ENCODE measurements at places on chromosomes 7 and 10. TPM values are rescaled to one million over a fixed set of nuclear protein-coding genes. Genes with fewer than 3 reads are reported as not detected.

GRCh38 chr10:101616415-101617101, 28.4 kb downstream of the DPCD start:
- no peak for DNase-seq

GRCh38 chr7:44172803-44173424, 16.3 kb downstream of the GCK start:
- DNase-seq, result no peak

Gene KIF11
- 0.39 TPM for total RNA-seq

GRCh38 chr10:118672766-118673715, 77.6 kb upstream of the PRLHR start:
- DNase-seq, result no peak

DNA sequence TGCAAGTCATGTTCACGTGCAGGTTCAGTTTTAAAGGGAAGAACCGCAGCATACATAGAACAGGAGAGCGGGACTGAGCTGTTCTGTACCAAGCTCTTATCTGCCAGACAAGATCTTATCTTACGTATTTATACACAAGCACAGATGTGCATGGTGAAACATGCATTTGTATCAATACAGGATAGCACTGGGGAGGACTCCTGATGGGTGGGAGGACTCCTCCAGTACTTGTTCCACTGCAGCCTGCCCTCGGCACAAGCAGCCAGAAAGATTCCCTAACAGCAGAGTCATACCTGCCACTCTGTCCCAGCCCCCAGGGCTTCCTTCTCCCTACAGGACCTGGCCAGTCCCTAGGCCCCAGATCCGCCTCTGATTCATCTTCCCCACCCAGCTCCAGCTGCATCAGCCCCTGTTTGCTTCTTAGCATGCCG, 13.2 kb upstream of the PRKCQ start:
- no peak for DNase-seq

Gene A1CF
- total RNA-seq, result not detected

GRCh38 chr10:13503745-13504463, 24.9 kb downstream of the BEND7 start:
- DNase-seq, result no peak

Gene ANKRD30A
- total RNA-seq, result 0.21 TPM

- no peak for DNase-seq
Measured at GRCh38 chr7:129591868-129592267, 19.7 kb upstream of the NRF1 start.

Gene IL6
- total RNA-seq, result 3.3 TPM

Gene AFAP1L2
- total RNA-seq, result 5.5 TPM

DNA sequence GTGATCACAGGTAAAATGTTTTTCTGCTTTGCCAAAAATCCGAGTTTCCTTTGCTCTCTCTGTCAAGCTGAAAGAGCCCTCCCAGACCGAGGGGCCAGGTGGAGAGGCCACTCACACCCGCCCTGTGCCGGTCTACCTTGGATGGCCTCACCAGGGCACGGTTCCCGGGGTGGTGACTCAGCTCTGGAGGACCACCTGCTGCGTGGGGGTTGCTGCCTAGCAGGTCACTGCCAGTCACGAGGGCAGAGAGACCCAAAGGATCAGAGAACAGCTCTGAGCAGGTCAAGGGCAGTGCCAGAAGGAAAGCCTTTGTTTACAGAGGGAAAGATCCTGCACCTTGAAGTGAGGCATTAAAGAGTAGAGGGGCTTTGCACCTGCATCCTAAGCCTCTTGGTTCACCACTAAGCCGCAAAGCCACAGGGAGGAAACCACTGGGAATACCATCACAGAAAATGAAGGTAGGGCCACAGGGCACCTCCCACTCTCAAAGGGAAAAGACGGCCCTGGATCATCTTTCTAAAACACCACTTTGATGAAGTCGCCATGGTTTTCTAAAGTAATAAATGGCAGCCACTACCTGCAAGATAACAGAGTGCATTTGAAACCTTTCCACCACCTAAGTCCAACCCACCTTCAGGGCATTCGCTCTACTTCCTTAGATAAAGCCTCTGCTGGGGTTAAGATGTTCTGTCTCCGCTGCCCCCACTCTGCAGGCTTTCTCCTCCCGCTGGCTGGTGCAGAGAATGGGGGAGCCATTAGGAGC, 160.3 kb upstream of the KLF14 start:
- DNase-seq, result peak; percentile 64

DNA sequence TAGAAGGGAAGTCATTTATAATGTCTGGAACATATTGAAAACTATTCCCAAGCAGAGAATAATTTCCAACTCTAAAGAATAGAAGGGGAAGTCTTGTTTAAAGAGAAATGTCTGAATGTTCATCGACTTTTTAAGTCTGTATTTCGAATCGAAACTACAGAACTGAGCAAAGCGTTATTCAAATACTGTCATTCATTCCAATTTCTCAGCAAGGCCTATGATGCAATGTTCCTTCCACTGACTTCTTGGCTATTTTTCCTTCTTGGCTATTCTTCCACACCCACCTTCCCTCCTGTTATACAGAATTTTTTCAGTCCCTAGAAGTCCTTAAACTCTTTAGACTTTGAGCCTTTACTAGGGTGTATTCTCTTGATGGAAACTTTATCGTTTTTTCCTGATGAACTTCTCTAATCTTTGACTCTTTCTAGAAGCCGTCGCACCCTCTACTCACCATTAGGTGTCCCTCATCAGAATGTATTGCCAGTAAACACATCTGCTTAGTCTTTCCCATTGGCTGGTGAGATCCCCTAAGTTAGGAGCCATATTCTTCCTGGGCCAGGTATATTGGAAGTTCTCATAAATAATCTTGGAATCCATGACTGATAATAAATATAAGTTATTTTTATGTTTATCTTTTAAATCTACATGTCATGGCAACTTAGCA, 235.7 kb upstream of the CCDC6 start:
- DNase-seq, result no peak

Gene OR6V1
- total RNA-seq, result not detected

- no peak for DNase-seq
Measured at GRCh38 chr10:70344144-70344543, 38.3 kb downstream of the LRRC20 start.

Gene NODAL
- total RNA-seq, result not detected

DNA sequence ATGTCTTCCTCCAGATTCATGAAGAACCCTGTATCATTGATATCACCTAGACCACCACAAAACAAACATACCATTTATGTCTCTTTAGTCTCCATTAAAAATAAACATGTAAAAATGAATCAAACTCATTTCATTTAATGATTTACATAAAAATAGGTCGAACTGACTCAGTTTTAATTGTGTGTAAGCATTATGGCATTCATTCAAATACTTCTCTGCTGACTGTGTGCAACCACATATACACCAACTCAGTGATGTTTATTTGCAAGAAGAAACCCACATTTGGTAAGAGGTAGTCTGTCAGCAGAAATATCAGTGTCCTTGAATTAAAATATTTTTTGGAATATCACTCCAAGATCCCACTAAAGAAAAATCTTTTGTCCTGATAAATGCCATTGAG, 30.5 kb downstream of the ABCB1 start:
- DNase-seq, result no peak

Gene HOXA4
- total RNA-seq, result 0.97 TPM

DNA sequence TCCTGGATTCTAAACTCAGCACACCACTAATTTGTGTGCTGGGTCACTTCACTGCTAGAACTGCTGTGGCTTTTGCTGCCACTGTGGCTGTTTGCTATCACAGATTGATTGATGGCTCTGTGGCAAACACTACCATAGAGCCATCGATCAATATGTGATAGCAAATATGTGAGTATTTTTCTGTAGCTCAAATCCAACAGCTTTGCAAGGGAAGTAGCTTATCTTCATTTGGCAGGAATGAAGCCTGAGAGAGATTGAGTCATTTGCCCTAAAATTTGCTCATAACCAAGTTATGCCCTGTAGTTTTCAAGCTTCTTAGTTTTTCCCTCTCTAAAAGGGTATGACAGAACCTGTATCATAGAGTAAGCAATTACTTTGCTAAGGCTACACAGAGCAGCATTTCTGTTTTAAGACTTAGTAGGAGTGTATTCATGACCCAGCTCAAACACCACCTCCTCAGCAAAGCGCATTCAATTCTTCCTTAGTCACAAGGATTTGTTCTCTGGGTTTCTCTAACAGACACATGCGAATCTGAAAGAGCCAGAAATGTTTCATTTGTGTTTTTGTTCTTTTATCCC, 43.1 kb downstream of the MINPP1 start:
- DNase-seq, result no peak

Measured in left cardiac atrium (tissue), 4 donors.